CD4-positive, alpha-beta T cell treated with Interferon gamma for 1 hour (primary cell): ENCODE measurements at places on chromosomes 7 and 10.

GRCh38 chr7:107318523-107319160 is 149.8 kb downstream of the HBP1 start:
- DNase-seq, result no peak

- no peak for DNase-seq
Measured at GRCh38 chr7:146948703-146949102, 832.1 kb downstream of the CNTNAP2 start.

DNA sequence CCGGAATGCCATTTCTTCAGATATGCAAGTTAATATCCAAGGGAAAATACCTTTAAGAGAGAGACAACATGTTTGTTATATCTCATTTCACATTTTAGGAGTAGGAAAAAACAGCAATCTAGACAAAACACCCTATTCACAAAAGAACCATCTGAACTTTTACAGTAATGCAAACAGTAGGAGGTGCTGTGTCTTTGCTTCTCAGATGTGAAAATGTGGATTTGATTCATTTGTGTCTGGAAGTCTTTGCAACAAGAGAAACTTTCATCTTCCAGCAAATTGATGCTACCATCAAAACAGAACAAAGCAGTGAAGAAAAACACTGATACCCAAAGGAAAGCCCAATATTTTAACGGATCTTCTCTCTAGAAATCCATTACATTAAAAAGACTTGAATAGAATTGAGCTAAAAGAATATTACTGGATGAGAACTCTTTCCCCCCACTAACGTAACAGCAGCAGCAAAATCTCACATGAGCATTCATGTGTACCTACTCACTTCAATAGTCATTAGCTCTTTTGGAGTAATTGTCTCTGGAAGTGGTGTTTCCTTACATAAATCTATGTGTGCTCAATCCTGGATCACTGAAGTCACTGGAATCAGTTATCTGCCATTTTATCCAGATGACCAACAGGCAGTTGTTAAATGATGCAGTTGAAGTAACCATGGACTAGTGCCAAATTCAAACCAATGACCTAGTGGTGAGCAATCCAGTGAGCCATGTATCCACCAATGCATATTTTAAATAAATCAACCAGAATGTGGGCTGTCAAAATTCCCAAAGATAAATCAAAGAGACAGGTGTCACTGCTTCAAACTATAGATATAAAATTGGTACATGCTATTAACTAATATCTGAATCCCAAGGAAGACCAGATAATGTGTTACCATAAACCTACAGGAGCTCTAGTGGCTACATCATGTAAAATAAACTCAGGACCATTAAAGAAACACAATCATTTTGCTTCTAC is 1.8 kb downstream of the SEMA3C start:
- DNase-seq, result no peak

DNA sequence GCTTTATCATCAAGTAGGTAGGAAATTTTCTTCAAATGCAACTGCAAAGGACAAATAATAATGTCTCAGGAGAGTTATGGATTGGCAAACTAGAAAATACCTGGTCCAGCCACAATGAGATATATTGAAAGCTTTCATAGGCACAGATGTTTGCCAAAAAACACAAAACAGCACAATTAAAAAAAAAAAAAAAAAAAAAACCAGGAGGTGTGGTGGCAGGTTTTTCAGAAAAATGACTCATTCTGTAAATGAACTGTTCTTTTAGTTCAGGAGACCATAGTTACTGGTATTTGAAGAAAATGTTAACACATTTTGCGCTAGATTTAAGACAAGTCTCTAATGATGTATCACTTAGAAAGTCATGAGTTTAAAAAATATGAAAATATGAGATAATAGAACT is 55.0 kb upstream of the JCAD start:
- no peak for DNase-seq

DNA sequence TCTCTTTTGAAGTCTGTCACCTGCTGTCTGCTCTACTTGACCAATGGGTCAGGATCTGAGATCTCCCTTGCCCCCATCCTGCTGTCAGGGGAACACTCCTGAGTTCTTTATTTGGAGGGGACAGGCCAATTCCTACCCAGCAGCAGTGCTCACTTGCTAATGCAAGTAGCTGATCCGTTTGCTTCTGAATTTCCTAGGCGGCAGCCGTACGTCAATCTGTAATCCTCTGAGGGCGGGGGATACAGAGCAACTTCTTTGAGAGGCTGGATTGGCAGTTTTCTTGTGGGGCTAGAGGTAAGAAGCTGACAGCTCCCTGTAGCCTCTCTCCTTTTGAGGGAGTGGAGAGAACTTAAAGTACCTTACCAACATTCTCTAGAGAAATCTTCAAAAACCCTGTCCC is 36.6 kb downstream of the TYW1 start:
- no peak for DNase-seq

DNA sequence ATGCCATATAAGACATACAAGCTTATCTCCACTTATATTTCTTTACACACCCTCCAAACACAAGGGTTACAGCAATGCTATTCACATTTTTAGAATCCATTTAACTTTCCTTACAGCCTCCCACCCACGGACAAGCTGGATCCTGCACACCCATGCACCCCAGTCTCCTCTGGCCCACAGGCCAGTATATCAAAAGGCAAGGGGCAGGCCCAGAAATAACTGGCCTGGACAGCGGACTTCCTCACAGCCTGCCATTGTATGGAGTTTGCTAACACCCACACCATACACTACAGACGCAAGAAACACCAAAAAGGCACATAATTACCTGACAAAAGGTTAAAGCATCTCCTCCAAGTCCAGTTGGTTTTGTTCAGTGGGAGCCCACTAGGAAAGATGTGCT is 12.0 kb downstream of the HOXA4 start:
- no peak for DNase-seq

DNA sequence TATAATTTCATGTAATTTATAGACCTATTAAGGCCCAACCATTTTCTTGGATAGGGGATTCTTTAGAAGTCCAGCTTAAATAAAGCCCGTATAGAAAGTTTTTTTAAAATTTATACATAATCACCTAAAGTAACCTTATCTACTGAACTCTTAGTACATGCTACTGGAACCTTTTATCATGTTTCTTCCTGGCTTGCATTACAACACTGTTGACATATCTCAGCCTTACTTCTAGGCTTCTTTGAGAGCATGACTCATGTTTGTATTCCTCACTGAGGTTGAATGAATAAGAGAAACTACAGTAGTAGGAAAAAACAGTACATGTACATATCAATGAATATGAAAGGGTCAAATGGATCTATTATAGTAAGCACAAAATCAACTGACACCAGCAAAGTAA is 8.2 kb upstream of the MAGI2 start:
- no peak for DNase-seq

DNA sequence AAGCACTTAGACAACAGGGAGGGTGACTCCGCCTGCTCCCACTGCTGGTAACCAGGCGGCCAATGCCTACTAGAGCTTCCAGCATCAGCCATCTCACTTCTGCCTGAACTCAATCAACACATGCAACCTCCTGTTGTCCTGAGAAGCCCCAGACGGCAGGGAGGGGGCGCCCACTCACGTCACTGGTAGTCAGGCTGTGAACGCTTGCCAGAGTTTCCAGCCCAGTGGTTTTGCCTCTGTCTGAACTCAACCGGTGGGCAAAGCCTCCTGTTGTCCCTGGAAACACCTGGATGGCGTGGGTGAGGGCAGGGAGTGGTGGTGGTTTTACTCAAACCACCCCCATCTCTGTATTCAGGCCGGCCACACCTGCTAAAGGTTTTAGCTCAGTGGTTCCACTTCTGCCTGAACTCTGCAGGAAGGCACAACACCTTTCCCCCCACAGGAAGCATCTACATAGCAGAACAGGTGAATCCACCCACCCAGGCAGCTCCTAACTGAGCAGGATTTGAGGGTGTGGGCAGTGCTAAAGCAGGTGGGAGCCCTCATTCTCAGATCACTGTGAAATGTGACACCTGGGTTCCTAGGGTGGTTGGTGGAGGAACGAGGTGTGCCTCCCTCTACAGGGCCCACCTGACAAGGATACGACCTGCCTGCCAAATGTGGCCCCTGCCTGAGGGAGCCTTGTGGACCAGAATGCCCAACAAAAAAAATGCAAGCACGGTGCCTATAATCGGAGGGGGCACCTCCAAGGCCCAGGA is 563.0 kb upstream of the SEMA3D start:
- DNase-seq, result no peak

GRCh38 chr10:74825371-74826141 is 844 bp upstream of the KAT6B start:
- peak; percentile 38 for DNase-seq

DNA sequence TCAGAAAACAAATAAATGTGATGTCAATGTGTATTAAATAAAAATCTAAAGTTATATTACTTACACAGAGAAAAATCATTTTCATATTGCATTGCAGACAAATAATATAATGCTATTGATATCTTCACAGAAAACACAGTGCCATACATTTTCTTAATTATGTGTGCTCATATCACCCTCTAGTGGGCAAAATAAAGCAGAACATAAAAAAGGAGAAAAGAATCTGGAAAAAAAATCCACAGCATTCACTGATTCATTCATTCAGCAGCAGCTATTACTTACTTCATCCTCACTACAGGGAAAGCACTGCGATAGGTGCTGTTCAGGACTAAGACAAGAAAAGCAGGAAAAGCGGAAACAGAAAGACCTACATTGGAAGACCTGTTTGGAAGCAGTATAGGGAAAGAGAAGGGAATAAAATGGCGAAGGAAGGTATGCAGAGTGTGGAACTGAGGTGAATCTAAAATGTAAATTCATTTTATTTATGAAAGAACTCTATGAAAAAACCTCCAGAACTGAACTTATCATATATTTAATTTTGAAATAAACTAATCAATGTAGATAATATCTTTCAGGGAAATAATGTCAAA is 73.2 kb downstream of the POT1 start:
- no peak for DNase-seq

GRCh38 chr10:16689227-16689626 is 128.0 kb downstream of the RSU1 start:
- DNase-seq, result no peak

GRCh38 chr7:141073641-141074161 is at the start of gene TMEM178B:
TSS of gene TMEM178B (plus strand) at chr7:141074064.
- no peak for DNase-seq

DNA sequence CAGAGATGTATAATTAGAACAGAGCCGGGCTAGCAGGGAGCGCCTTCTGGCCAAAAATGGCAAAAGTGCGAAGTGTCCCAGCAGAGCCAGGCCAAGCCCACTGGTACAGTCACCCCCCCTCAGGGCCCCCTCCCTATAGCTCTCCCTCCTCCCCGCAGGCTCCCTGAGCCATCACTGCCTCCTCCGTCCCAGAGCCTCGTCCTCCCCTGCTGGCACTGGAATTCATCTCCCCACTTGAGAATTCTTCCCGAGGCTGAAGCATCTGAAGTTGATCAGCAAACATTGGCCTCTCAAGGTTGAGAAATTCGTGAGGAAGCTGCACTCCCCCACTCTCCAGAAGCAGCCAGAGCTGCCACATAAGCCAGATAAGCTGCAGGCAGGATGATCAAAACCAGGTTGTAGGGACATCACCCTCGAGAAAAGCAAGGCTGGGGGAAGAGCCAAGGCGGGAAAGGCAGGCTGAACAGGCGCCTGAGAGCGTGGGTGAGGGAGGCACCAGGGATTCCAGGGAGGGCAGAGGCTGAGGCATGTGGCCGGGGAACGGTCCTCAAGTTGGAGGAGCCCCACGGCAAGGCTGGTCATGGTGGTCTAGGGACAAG is 23.4 kb downstream of the CAMK2G start:
- DNase-seq, result no peak

- no peak for DNase-seq
Measured at GRCh38 chr7:20030417-20030816, 186.8 kb downstream of the MACC1 start.

GRCh38 chr7:94649450-94649849 is 6.5 kb downstream of the SGCE start:
- no peak for DNase-seq

GRCh38 chr7:129108581-129108980 is 35.9 kb upstream of the TSPAN33 start:
- DNase-seq, result no peak

DNA sequence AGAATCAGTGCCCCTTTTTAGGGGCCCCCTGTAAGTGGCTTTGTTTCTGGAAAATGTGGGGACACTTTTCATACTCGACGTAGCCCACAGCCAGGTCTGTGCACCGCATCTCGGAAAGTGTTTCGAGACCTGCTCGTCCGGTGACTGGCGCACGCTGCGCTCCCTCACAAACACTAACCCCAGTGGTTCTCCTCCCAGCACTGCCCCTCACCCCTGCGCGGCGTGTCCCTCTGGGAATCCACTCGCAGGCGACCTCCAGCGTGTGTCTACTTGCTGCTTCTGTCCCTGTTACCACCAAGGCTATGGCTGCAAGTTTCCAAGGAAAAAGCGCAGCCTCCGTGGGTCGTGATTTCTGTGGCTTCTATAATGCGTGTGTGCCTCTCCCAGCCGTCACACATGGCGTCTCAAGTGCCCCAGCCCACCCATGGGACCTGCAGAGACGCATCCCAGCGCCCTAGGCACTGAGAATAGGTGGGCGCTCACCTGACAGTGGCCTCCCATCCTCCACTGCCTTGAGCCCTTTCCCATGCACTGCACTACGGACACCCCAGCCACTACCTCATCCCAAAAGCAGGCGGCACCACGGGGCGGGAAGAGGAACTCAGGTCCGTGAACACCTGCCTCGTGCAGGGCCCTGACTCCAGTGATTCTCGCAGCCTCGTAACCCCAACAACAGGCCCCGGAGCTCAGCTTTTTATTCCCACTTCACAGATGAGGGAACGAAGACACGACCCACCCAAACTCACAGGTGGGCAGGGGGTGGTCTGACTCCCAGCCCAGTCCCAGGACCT is 49.3 kb downstream of the PTPRN2 start:
- no peak for DNase-seq

GRCh38 chr7:88452646-88453045 is 146.0 kb upstream of the STEAP4 start:
- DNase-seq, result no peak

- DNase-seq, result peak; percentile 30
Measured at GRCh38 chr10:96306516-96306915, 2.3 kb downstream of the DNTT start.

DNA sequence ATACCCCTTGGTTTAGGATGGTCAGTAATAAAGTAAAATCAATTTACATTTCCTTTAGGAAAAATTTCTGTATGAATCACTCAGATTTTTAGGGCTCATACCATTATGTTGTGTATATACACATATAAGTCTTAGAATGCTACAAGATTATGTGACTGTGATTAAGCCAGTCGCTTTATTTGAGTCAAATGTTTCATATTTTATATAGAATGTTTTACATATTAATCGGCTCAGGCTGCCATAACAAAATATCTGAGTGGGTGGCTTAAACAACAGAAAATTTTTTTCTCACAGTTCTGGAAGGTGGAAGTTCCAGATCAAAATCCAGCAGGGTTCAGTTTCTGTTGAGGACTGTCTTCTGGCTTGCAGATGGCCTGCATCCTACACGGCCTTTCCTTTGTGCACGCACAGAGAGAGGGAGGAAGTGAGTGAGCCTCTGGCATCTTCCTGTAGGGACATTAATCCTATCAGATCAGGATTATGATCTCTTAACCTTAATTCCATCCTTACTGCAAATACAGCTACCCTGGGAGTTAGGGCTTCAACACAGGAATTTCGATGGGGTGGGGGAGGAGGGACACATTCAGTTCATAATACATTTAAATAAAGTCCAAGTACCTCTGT is 198.0 kb downstream of the PHF14 start:
- no peak for DNase-seq

GRCh38 chr7:71706597-71706975 is 574.6 kb downstream of the GALNT17 start:
- no peak for DNase-seq

- no peak for DNase-seq
Measured at GRCh38 chr10:121171825-121172787, 320.9 kb downstream of the WDR11 start.

- DNase-seq, result no peak
Measured at GRCh38 chr10:4285121-4285520, 500.1 kb upstream of the KLF6 start.
